ENCODE measurements at places on chromosomes 12 and 14.

DNA sequence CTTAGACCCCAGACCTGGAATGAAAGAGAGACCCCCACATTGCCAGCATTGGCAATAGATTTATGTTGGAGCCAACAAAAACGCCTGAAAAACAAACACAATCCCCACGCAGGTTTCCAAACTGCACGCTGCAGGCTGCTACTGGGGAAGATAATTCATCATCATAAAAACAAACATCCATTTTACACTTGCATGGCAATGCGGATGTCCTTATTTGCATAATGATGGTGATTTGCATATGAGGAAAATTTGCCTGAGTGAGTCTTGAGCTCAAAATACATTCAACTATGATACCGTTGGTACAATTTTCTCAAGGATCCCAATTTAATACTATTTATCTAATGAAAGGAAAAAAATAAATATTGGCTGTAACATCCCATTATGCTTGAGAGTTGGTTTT lies 33.6 kb upstream of the TMEM132D start:
- DNase-seq: no peak

- no peak for DNase-seq
Observed at GRCh38 chr12:102629262-102629888, 149.0 kb upstream of the IGF1 start.

DNA sequence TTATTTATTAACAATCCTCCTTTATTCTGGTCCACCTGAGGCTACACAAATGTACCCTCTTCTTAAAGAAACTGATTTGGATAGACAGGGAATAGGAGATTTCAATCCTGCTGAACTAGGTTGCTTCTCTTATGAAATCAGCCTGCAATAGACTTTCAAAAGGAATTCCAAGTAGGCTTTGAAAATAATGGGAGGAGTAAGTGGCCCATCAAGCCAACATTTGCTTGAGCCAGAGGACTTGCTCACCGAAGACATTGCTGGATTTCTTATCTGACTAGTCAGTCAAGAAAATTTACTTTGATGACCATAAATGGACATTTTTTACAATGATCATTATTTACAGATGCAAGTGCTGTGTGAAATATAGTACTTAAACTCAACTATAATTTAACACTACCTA lies 82.8 kb upstream of the RASSF8 start:
- no peak for DNase-seq

DNA sequence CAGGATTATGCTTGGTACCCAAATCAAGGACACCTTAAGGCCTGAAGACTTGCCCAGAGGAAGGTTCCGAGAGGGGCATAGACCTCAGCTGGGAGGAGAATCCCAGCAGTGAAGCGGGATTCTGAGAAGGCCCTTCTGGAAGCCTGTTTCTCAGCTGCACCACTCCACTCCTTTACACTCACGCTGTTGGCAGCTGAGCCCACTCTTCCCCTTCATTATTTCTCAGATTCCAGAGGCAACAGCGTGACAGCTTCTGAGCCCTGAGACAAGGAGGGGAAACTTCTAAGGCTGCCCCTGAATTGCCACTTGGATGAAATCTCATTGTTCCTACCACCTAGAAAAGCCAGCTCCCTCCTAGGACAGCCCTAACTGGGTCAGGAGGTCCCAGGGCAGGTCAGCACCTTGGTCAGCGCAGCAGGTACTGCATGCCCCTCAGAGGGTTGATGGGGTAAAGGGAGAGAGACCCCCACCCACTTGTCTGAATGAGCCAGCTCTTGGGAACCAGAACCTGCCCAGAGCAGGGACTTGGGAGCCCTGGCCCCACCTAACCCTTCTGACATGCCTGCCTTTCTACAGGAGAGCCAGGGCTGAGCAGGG lies 53.9 kb downstream of the ISCA2 start:
- DNase-seq: no peak

DNA sequence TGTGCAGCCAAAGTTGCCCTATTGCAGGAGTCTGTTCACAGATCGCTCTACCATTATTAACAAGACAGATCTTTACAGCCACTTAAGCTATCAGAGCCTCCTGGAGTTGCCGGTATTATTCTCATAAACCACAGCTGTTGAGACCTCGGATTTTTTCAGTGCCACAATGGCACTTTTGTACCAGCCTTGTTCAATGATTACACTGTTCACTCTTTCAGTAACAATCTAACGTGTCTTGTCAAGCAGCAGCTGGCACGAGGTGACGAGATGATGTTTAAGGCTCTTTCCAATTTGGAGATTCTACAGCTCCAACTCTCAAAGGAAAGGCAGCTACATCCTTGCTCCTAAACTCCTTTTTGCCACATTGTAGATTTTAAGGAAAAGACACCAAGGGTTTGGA lies 30.7 kb downstream of the LRIG3 start:
- DNase-seq: no peak

DNA sequence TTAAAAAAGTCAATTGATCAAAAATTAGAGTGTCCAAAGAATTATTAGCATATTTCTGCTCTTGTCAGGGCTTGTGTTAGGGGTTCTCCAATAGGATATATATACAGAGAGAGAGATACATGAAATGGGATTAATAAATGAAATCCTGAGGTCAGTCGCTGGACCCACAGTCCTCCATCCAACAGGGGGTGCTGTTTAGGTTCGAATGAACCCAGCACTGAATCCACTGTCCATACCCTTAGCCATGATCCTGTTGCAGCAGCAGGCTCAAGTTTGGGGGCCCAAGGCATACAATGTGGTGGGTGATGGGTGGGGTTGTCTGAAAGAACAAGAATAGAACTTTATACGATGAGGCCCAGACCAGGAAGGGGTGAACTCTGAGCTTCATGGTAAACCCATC lies 780 bp upstream of the MYO1H start:
- no peak for DNase-seq

DNA sequence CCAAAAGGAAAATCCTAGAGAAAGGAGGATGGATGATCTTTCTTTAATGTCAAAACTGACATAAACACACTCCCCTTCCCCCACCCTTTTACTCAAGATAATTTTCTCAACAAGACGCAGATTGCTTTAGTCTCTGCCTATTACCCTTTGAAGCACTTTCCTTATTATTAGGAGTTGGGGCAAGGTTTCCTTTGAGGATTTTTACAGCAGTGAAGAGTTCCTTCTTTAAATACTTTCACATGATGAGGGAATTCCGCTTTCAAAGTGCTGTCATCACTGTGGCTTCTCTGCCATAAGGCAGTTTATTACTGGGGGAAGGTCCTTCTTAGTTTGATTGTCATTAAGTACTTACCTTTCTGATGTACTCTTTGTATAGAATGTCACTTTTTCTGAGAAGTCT lies 172.1 kb downstream of the MSRB3 start:
- DNase-seq: no peak

DNA sequence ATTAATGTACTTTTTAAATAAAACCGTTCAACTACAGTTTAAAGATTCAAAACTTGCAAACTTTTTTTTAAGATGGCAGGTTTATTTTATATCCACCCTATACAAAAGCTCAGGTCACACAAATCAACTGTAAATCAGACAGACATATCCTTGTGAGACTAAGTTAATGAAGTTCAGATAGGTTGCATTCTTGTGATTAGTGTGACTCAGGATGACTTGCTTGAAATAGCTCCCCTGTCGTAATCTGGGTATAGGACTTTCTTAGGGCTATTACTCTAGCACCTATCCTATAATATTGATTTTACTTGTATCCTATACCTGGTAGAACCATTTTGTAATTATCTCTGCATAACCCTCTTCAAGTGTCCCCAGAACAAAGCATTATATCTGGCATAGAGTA lies 9.5 kb upstream of the PRKD1 start:
- DNase-seq: no peak

GRCh38 chr12:127334365-127334764 lies 932.6 kb upstream of the TMEM132C start:
- no peak for DNase-seq

DNA sequence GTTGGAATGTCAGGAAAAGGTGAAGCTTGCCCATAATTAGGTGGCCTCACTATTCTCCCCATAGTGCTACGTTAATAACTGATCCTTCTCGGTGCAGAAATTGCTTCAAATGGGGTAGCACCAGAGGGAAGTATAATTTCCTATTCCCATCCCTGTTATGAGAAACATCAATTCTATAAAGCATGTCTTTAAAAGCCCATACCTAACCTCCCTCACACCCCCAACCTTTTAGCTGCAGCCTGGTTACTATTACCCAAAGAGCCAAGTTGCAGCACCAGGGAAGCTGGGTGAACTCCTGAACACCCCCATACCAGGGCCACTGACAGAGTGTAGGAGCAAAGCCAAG lies 15.2 kb downstream of the RBM23 start:
- no peak for DNase-seq

DNA sequence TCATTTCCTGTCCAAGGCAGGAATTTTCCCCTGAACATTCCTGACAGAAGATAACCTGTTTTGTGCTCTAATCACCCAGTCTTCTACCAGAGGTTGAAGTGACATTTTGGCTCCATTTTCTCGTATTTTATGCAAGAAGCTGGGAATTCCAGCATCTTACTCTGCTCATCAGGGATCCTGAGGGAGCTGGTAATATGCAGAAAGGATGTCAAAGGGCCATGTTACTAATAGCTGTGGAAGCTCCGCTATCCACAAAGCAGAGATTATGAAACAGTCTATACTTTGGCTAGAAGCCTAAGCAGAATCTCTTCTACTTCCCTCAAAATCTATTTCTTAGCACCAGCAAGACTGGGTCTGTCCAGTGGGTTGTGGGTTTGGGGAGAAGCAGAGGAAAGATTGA lies 613.0 kb downstream of the DIO2 start:
- no peak for DNase-seq

DNA sequence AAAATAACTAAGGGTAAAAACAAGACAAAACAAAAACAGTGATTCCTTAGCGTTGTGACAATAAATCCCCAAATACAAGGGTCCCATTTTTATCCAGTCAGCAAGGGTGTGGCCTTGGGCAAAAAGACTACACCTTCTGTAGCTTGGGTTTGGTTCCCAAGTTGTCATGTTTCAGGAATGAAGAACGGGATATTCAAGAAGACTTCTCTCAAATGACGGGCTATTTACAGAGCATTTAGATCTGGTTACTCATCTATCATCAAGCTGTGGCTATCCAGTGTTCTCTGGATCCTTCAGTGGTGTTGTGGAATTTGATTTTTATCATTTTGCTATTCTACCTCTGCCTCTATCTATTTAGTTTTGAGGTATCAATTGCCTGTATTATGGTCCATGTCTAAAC lies 219.7 kb downstream of the SLC25A21 start:
- no peak for DNase-seq

DNA sequence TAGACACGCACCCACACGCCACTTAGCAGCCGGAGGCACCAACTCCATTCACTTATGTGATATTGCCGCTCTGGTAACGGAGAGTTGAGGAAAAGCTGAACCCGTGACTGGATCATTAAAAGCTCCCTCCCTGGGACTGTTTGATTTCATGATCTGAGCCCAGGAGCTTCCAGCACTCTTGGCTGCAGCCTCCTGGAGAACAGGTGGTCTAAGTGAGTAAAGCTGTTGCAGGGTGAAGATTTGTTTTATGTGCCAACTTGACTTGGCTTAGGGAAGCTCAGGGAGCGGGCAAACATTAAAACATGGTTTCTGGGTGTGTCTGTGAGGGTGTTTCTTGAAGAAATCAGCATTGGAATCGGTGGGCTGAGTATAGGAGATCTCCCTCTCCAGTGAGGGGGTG lies 16.9 kb upstream of the TMEM132C start:
- no peak for DNase-seq

Data from central memory CD4-positive, alpha-beta T cell (primary cell).